ENCODE measurements at places on chromosomes 6 and 20.

DNA sequence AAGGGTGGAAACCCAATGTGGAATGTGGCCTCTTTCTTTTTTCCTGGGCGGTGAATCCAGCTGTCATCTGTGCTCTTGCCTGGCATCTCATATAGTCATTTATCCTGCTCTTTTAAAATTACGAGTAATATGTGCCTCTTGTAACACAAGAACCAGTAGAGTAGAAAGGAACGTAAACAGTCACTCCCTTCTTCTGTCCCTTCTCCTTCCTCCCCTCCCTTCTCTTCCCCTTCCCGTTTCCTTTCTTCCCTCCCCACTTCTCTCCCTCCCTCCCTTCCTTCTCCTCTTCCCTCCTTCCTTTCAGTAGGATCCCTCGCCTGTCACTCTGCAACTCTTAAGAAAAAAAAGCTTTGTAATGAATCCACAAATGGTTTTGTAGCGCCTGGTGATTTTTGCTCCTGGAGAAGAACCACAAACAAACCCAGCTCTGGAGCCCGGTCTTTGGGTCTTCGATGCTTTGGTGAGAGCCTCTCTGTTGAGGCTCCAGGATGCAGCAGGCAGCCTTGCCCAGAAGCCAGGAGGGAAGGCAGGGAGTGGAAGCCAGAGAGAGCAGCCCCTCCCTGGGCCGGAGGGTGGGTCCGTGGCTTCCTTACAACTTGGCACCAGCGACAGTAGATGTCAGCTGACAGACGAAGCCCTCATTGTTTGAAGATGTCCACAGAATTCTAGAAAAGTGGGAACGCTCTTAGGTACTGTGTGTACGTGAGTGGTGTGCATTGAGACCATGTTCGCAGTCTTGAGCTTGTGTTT, 15.0 kb downstream of the DUSP22 start:
- DNase-seq: no peak

- DNase-seq: peak; percentile 70
Measured at GRCh38 chr20:47196091-47197081, 160.1 kb downstream of the ZMYND8 start.

DNA sequence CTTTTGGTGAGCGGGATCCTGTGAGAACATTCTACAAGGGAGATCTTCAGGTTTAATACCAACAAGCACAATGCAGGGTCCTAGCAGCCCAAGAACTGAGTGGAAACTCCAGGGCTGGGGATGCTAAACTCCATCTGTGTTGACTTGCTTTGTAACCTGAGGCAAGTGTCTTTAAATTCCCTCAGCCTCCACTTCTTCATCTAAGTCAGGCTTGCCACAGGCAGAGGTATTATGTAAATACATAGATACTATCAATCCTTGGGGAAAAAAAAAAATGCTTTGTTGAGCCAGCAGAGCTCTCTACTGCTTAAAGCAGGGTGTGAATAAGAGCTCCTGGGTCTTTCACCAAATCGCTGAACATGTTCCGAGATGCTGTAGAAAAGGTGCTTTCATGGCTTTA, 114.2 kb upstream of the PHACTR1 start:
- peak; percentile 64 for DNase-seq

GRCh38 chr6:28496099-28496779, 19.4 kb downstream of the GPX6 start:
- DNase-seq: peak; percentile 32

DNA sequence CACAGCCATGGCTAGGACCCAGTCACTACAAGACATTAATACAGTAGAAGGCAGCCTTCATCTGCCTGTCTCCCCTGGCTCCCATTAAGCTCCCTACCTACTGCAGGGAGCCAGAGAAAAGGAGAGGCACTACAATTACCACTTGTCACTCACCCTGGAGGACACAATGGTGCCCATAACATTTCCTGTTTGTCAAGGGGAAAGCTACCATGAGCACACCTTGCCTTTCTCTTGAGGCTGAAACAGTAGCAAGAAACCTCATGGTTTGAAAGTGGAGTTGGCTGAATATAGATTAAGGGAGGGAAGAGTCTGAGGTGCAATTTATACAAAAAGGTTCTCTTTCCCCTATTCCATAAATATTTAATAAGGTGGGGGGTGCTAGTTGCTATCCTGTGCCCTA, 27.9 kb downstream of the STK38 start:
- no peak for DNase-seq

GRCh38 chr20:16747291-16747811, 807 bp upstream of the OTOR start:
- DNase-seq: no peak

DNA sequence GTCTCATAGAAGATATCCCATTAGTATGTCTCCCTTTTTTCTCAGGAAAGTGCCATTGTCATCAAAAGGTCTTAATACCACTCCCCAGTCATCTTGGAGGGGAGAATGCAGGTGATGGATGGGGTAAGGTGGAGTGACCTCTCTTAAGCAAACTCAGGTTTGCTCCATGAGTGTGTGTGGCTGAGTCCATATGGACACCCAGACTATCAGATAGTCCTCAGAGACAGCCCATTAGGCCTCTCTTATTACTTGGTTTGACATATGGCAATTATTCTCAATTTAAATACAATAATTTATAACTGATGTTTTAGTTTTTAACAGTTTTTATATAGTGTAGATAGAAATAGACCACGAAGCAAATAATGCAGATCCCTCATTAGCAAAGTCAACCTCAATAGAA, 23.2 kb downstream of the LAMA4 start:
- no peak for DNase-seq

GRCh38 chr6:114713690-114714089, 370.9 kb upstream of the HS3ST5 start:
- DNase-seq: no peak

GRCh38 chr20:62831361-62831788, 14.5 kb downstream of the COL9A3 start:
- DNase-seq: peak; percentile 63

- peak; percentile 41 for DNase-seq
Measured at GRCh38 chr6:43020847-43021246, 576 bp upstream of the RRP36 start.

DNA sequence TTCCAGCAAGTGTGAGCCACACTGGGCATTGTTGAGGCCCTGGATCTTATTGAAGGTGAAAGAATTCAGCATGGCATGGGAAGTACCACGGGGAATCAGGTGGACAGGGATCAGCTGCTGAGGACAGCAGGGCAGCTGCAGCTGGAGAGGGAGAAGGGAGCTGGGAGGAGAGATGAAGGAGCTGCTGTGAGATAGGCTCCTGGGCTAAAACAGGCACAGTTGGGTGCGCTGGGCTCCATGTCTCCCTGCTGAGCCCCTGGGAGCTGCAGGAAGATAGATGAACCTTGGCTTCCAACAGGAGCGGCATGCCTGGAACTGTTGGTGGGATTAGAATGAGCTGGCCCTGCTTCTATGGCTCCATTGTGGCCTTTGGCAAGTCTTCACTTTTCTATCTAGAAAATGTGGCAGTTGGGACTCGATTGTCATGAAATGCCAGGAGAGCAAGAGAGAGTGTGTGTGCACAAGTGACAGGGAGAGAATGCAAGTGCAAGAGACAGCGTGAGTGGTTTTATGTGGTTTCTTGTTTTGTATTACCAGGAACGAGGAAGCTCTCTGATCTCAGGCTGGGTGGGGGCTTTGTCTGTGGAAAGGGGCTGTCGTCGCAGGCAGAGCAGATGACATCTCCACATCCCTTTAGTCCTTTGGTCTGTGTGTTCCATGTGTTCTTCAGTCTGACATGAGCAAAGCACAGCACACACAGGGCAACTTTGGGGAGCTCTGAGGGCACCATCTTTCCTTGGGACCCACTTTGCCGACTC, 20.4 kb downstream of the SNPH start:
- no peak for DNase-seq

GRCh38 chr6:157667211-157668008, 155.6 kb upstream of the SNX9 start:
- peak; percentile 67 for DNase-seq

- DNase-seq: peak; percentile 93
Measured at GRCh38 chr20:47821481-47822100, 36.3 kb upstream of the SULF2 start.

DNA sequence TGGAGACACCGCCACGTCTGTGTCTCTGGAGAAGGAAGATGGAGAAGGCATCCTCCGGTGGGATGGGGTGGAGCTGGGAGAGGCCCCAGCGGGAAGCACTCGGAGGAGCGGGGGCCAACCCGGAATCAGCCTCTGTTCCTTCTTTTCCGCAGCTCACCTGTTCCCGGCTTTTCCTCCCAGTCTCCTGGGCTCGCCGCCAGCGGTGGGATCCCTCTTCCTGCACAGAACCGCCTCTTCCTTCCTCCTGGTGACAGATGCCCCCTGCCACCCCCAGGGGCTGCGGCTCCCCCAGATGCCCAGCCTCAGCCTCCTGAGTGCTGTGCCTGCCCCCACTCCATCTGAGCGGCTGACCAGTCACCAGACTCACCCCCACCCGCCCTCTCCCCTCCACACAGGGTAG, 23.3 kb downstream of the RAMACL start:
- DNase-seq: no peak

DNA sequence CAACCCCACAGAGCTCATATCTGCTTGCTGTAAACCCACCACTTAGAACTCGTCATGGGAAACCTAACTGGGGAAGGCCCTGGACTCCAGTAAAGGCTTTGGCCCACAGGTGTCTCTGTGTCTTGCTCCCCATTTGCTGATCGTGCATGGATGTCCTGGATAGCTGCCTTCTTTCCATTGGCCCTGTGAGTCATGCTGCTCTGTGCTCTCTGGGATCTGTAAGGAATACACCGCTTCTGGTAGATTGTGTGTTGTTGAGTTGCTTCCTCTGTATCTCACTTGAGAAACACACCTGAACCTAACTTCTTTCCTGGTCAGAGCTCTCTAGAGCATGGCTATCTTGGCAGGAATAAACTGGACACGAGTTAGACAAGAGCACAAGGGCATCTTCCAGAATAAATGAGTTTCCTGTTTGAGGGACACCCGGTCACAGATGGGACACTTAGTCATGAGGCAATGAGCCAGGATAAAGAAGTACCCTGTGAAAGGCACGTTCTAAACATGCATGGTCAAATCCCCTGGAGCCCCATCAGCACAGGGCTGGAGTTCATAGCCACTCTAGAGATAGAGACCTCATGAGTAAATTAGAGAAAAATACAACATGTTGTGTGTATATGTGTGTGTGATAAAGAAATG, 99.6 kb upstream of the TMEM170B start:
- peak; percentile 88 for DNase-seq

- no peak for DNase-seq
Measured at GRCh38 chr6:29617782-29618554, 15.0 kb downstream of the GABBR1 start.

DNA sequence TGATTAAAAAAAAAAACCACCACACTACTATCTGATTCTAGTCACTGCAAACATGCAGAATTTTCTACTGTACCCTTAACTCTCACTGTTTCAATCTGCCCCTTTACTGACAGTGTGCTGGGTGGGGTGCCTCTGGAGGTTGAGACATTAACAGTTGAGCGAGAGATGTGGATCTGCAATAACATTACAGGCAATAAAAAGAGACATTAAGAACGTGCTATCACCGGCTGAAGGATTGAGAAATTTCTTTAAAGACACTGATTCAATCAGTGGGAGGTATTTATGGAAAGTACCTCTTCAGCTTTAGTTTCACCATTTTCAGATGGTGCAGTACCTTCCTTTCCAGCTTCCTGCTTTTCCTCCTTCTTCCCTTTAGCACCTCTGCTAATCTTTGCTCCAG, 32.5 kb downstream of the HMGN3 start:
- no peak for DNase-seq

DNA sequence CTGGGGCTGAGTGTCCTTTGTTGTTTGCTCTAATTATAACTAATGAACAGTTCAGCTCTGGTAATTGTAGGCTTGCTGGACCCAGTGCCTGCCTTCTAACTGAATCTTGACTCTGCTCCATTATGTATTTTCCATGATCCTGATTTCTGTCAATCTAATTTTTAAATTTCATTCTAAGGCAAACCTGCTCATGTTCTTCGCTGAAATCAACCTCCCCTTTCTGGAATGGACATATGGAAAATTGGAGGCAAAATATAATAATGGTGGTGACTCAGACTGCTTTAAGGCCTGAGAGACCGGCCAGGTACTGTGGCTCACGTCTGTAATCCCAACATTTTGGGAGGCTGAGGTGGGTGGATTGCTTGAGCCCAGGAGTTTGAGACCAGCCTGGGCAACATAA, 182.7 kb upstream of the AKAP12 start:
- DNase-seq: no peak

DNA sequence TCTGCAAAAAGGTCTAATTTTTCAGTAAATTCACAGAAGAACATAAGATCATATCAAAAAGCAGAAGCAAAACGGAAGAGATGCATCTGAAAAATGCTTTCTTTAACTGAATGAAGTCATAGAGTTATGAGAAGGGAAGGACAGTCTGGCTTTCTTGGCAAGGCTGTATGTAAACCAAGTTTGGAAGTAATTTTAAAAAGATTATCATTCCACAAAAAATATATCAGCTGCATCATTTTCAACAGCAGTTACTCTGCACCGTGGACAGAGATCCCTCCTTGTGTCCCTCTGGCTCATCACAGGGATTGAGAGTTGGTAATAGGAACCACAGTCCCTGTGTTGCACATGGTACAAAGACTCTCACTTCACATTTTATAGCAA, 258.5 kb downstream of the HIVEP2 start:
- DNase-seq: no peak

- no peak for DNase-seq
Measured at GRCh38 chr20:54152227-54153040, 21.4 kb downstream of the CYP24A1 start.

DNA sequence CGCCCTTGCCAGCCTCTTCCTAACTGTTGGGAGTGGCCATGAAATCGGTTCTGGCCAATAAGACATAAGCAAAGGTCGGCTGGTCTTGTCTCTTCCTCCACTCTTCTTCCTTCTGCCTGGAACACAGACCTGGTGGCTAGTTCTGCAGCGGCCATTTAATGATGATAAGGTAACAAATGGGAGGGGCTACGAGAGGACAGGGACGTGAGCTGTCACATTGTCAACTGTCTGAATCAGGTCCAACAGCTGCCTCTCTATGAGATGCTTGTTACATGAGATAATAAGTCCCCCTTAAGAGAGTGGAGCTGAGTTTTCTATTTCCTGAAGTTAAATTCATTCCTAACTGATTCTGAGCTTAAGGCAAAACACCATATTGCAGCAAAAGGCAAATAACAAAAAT, 12.5 kb upstream of the TMEM242 start:
- peak; percentile 42 for DNase-seq

DNA sequence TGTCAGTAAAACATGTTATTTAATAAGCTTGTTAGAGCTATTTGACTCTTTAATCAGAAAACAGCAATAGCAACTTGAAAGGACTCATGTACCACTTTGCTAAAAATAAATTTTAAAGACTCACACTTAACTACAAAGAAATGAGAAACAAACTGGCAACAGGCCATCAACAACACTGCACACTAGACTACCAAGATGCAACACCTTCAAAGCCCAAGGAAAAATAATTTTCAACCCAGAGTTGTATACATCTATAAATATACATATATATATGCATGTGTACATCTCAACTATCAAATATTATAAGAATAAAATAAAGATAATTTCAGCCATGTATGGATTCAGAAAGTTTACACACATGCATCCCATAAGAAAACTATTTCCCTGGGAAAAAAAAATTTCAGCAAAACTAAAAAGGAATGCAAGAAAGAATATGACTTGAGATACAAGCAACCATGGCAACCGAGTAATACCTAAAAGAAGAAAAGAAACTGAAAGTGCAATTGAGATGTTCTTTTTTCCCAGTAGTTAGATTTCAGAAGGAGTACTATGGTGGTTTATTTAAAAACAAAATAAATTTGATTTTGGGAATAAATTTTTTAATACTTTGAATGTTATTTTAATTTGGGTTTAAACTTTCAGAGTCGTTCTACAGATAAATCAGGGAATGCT, 303.8 kb downstream of the UBE3D start:
- DNase-seq: peak; percentile 64

- peak; percentile 33 for DNase-seq
Measured at GRCh38 chr6:107489636-107490565, at the start of gene SOBP. Gene SOBP, plus strand, starts transcription at chr6:107490117. Its CDS starts 500 bp downstream, at chr6:107490617.

- no peak for DNase-seq
Measured at GRCh38 chr20:44001667-44002596, 87.3 kb downstream of the TOX2 start.
